GM04503 (cell line): ENCODE measurements at places on chromosomes 5 and 9.
A peak's percentile ranks its signal among the peaks of the same experiment; 100 is the strongest.

DNA sequence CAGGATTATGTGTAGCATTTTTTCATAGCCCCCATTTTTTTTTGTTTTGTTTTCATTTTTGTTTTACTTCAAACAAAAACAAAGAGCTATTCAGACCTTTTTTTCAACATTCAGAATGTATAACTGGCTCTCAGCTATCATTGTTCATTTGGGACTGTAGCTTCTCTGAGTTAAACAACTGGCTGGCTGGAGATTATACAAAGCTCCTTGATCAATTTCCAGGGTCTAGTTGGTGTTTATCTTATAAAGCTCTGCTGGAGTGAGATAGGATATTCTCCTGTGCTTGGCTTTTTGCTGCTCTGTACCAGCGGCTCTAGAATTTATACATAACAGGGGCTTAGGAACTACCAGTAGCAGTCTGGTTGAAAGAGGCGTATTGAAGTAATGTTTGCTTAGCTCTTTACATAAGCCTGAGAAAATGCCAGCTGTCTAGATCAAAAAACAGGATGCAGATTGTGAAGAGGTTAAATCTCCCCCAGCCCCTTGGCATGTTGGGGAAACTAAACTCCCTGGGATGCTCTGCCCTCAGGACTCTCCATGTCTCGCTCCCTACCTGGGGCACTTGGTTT lies 15.2 kb downstream of the GARNL3 start:
- no peak for DNase-seq

DNA sequence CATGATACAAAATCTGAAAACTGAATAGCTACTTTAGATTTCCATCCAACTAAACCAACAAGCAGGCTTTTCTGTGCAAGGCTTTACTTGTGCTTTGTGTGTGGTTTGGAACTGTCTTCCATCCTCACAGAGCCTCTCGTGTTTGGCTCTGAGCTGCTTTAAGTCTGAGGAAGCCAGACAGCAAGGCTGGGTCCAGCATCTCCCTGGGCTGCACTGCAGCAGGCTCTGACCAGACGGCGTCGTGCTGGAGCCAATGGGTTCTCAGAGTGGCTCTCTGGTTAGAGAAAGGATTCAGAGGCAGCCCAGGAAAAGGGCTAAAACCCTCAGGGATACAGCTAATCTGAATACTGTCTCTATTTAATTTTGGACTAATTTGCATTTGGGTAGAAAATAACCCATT lies 207.9 kb upstream of the EFNA5 start:
- DNase-seq: no peak

GRCh38 chr5:132272311-132273210 lies 15.1 kb downstream of the PDLIM4 start:
- no peak for DNase-seq

- no peak for DNase-seq
Measured at GRCh38 chr9:105757496-105758251, 63.3 kb downstream of the TMEM38B start.

- DNase-seq: no peak
Measured at GRCh38 chr5:38417658-38418017, 138.8 kb downstream of the LIFR start.

- peak; percentile 2 for DNase-seq
Measured at GRCh38 chr9:106653213-106653612, 209.8 kb upstream of the ZNF462 start.

DNA sequence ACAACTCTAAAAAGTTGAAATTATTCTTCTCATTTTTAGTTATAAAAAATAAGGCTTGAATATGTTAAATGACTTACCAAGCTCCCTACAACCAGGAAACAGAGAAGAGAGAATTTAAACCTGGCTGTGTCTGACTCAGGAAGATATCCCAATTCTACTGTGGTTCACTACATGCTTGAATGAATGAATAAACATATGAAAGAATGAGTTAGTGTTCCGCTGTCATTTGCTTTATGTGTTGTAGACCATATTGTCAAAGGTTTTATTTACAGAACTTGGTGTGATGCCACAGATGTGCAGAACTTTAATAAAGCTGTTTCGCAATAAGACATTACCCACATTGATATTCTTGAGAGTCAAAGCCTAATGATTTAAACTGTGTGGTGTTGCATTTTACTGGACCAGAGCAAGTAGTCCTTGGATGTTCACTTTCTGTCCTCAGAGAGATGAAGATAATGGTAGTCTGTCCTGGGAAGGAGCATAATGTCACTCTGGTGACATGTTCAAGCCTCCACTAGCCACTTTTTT lies 313.2 kb downstream of the TRIM32 start:
- no peak for DNase-seq

DNA sequence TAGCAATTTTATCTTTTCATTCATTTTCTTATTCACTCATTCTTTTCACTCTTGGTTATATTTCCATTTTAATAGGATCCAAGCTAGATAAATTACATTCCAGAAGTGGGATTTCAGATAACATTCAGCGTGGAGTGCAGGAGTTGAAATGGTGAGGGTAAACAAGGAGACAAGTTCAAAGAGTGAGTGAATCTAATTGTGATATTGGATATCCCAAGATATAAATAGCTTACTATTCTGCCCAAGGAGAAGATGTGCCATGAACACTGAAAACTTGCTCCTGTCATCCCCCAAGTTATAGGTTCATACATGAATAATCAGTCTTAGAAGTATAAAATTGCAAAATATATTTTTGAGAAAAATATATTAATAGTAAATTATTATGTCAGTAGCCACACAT lies 459.3 kb downstream of the CETN3 start:
- no peak for DNase-seq

- no peak for DNase-seq
Measured at GRCh38 chr9:110958847-110959246, 79.4 kb downstream of the LPAR1 start.

- no peak for DNase-seq
Measured at GRCh38 chr9:118751848-118752223, 617.4 kb downstream of the BRINP1 start.

DNA sequence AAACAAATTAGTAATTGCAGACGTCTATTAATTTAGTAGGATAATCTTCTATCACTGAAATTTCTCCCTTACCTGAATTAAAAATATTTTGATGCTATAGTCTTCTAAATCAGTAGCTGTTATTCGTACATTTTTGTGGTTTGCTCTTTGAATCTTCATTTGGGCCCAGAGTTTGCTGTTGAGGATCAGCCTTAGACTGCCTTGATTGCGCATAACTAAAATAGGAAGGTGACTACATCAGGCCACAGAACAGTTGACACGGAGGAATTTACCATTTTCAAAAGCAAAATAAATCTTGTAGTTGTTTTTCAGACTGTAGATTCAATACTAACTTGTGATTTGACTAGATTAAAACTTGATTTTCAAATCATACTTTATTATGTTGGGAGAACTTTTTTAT lies 11.8 kb upstream of the NADK2 start:
- DNase-seq: no peak

DNA sequence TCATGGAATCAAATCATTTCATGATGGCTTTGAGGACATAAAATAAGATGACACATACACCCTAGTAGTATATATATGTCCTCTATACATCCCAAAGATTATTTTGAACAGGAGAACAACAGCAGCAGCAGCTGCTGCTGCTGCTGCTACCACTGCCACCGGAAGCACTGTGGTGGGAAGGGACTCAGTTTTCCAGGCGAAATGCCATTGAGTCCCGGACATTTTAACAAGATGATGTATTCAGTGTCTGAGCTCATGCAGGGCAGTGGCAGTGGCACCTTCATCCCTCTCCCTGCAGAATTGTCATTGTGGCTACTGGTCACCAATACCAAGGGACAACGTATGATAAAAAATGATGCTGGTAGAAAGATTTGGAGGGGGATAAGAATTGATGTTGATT lies 151.3 kb downstream of the CHSY3 start:
- DNase-seq: no peak

DNA sequence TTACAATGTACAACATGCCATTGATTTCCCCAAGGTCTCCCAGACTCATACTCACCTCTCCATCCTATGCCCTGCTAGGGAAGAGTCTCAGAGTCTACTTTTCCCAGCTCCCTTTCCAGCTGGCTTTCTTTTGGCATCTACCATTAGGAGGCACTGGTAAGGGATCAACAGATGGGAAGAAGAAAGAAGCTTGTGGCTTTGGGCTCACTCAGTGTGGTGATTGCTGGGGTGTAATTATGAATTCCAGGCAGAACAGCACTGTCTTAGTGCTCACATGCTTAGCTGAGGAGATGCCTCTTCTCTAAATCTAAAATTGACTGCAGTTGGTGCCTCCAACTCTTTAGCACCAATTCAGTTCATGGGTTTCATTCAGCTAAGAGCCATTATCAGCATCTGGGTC lies 330.0 kb downstream of the PSAT1 start:
- DNase-seq: no peak

DNA sequence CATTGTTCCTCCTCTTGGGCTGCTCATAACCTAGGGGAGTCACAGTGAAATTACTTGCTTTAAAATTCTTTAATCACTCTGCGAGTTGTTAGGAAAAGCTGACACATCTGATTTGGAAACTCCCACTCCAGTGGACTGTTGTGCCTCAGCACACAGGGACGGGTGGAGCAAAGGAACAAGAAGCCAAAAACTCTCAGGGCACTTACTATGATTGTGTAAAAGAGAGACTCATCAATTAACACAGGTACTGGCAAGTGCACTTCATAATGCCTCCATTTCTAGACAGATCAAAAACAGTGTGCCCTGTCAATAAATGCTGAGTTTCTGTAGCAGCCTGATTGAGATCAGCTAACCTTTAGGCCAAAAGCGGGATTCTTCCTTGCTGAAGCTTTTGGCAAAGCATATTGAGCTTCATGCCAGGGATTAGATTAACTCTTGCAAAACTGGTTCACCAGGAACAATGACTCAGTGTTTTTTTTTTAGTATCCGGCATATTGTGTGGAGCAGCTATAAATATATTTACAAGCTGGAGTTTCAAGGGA lies 55.9 kb downstream of the TMC1 start:
- peak; percentile 76 for DNase-seq

- DNase-seq: no peak
Measured at GRCh38 chr9:20930836-20931235, 100.6 kb downstream of the HACD4 start.
